Skin of body (tissue), 3 donors: ENCODE measurements at places on chromosomes 12 and 14. TPM values are rescaled to one million over a fixed set of nuclear protein-coding genes. Genes with fewer than 3 reads are reported as not detected.

The MEG3 gene
- 486 TPM for total RNA-seq

The LMO3 gene
- total RNA-seq = 8.9 TPM

The ST8SIA1 gene
- total RNA-seq = 6.0 TPM

The TDP1 gene
- total RNA-seq = 14.7 TPM

The IFNG gene
- 0.20 TPM for total RNA-seq

The TESPA1 gene
- total RNA-seq = 0.30 TPM

The NGB gene
- not detected for total RNA-seq

The TSPAN8 gene
- total RNA-seq = 3.7 TPM

The RND1 gene
- total RNA-seq = 1.1 TPM

The CLEC4D gene
- 0.99 TPM for total RNA-seq

The FBLN5 gene
- 46.5 TPM for total RNA-seq

The SLC7A7 gene
- total RNA-seq = 6.8 TPM

The LIN7A gene
- total RNA-seq = 5.9 TPM

The KRT74 gene
- total RNA-seq = 133 TPM

The PMCH gene
- not detected for total RNA-seq

The EXD2 gene
- total RNA-seq = 15.7 TPM

The KRT85 gene
- 98.6 TPM for total RNA-seq

The C12orf42 gene
- total RNA-seq = 0.30 TPM

The ANKRD33 gene
- total RNA-seq = not detected
